Right kidney (tissue), 9 donors: ENCODE measurements at places on chromosomes 1 and 21.

DNA sequence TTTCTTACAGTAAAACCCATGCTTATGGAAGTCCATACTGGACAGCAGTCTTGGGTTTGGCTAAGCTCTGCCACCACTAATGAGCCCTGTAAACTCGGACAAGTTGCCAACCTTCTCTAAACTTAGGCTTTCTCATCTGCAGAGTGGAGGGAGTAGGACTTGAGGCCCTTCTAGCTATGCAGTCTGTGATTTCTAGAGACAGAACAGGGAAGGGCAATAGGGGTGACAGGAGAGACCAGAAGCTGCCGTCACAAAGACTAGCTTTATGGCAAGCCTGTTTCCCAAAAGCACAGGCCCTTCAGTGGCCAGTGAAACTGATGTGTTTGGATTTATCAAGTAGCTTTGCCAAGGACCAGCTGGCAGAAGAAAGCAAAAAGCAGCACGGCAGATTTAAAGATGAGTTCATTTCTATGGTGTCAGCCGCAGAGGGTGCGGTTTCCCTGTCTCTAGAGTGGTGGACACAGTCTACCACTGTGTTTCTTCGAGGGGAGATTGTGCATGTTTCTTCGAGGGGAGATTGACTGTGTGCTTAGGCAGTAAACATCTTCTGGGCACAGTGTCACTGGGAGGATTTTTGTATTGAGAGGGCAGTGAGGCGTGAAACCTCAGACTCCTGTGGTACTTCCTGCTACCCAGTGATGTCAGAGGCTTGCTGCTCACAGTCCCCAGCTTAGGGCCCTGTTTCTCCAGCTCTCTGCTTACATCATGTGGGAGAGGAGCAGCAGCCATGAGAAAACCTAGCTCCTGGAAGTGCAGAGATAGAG is 119.0 kb downstream of the ROR1 start:
- no peak for DNase-seq

- no peak for DNase-seq
Observed at GRCh38 chr1:55272994-55273393, 57.8 kb upstream of the USP24 start.

DNA sequence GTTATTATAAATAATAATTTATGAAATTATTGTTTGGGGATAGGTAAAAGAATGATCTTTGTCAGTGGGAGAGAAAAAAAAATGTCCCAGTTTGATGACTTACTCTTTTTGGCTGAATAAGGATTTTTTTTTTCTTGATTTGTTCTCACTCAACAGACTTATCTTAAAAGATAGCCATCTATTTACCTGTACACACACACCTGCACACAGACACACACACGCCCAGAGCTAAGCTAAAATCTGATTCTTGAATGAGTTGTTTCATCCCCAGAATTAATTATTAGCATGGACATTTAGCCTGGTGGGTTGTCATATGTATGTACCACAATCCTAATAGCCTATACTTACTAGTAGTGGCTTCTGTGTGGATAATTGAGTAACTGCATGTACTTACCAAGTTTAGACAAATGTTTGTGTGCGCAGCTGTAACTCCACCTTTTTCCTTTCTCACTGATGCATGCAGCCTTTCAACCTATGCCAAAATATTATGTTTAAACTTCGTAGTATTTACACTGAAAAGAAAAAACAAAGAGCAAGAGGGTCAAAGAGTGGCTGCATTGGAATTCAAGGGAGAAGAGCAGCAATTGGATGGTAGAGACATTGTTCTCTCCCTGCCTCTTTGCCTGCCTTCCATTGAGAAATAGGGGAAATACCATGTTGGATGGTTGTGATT is 174.3 kb downstream of the ADGRL2 start:
- no peak for DNase-seq

DNA sequence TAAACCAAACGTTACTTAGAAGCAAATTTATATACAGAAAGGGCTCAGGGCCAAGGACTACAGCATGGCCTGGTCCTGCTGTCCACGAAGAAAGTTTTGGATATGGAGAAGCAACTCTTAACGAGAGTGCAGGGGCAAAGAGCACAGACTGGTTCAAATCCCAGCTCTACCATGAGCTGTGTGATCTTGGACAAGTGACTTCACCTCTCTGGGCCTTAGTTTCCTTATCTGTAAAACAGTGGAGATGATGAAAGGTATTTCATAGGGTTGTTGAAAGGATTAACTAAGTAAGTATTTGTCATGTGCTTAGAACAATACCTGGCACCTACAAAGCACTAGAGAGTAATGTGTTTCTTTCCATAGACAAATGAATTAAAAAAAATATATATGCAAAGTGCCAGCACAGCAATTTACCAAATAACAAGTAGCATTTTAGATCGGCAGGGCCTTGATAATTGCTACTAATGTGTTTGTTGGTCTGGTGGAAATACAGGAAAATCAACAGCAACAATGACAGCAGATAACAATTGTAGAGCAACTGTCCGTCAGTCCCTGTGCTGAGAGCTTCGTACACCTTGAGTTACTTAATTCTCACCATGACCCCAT is 25.4 kb downstream of the TMCO4 start:
- no peak for DNase-seq

- no peak for DNase-seq
Observed at GRCh38 chr1:174114788-174115448, 44.4 kb upstream of the RABGAP1L start.

DNA sequence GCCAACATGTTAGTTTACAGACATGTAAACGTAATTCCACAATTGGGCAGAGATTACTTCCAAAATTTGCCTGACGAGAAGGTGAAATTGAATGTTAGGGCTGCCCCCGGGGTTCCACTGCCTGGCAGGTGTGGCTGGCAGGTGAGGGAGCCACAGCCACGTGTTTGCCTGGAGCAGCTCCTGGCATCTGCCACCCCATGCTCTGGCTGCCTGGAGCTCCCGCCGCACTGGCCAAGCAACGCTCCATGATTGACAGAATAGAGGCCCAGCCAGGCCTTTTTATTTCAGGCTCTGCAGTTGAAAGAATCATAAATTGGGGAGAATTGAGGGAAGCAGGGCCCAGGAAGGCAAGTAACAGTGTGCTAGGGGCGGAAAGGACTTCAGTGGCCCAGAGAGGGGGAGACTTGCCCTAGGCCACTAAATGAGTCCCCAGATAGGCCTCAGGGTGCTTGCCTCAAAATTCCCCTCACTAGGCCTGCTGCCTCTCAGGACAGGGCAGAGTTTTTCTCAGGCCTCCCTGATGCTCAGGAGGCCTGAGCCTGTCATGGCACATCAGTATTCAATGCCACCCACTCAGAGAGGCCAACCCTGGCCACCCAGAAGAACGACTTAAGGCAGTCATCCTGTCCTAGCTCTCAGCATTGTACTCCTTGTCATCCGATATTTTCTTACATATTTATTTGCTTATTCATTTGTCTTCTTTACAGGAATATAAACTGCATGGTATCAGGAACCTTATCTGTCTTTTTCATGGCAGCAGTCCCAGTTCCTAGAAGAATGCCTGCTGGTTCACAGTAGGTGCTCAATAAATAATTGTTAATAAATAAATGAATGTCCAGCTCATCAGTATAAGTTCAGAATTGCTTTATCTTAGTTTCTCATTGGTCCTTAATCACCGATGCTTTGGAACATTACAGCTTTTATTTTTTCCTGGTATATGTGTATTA is 16.6 kb upstream of the S1PR1 start:
- no peak for DNase-seq

GRCh38 chr21:33312121-33312520 is 12.6 kb upstream of the IFNAR1 start:
- no peak for DNase-seq

DNA sequence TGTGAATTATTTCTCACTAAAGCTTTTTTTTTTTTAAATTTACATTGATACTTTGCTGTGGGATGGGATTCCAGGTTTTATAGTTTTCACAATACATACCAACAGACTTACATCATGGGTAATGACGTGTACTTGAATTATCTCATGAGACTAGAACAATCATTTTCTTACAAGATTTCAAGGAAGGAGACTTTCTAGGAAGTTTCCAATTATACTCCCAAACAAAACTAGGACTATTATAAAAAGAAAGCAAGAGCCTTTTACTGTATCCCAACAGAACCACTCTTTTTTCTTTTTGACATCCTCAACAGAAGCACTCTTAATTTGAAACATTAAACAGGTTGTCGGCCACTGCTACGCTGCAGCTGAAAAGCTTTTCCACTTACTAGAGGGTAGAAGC is 48.7 kb downstream of the TESK2 start:
- no peak for DNase-seq

GRCh38 chr1:215160351-215160750 is 77.8 kb downstream of the KCNK2 start:
- no peak for DNase-seq

GRCh38 chr1:54361342-54361741 is 44.9 kb downstream of the SSBP3 start:
- no peak for DNase-seq

DNA sequence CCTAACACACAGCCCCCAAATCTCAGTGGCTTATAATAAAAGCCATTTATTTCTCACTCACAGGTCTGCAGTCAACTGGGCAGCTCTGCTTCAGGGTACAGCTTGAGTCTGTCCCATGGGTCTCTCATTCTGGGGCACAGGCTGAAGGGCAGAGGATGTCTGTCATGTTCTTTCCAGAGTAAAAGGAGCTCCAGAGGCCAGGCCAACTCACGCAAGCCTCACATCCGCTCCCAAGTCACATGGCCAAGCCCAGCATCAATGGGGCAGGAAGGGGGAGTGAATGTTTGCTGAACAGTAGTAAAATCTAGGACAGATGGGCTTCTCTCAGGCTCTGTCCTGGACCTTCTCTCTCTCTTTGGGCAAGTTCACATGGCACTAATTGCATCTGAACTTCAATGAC is 7.1 kb upstream of the SSBP3 start:
- DNase-seq = no peak

DNA sequence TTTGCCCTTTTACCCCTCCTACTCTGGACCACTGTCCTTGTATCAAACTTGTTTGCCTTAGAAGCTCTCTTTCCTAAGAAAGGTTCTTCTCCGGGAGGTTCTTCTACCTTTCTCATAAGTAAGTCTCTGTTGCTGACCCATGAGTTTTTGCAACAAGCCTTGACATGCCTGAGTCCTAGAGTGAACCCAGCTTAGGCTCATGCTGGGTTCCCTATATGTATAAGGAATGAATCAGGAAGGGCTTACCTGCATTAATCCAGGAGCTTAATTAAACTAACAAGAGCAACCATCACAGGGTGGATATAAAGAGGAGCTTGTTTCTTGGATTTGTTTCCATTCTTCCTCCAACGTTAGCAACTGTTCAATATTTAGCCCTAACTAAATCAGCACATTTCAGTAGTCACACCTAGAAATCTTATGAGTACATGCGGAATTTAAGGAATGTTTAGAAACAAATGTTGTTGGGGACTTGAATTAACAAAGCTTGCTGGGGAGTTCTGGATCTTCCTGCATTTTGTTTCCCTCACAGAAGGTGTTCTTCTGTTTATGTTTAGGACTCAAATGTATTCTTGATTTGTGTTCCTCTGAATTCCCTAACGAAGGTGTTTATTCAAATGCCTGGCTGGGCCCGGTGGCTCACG is 64.3 kb upstream of the RAB3GAP2 start:
- DNase-seq = no peak

GRCh38 chr1:233587958-233588799 is 25.7 kb upstream of the KCNK1 start:
- no peak for DNase-seq

DNA sequence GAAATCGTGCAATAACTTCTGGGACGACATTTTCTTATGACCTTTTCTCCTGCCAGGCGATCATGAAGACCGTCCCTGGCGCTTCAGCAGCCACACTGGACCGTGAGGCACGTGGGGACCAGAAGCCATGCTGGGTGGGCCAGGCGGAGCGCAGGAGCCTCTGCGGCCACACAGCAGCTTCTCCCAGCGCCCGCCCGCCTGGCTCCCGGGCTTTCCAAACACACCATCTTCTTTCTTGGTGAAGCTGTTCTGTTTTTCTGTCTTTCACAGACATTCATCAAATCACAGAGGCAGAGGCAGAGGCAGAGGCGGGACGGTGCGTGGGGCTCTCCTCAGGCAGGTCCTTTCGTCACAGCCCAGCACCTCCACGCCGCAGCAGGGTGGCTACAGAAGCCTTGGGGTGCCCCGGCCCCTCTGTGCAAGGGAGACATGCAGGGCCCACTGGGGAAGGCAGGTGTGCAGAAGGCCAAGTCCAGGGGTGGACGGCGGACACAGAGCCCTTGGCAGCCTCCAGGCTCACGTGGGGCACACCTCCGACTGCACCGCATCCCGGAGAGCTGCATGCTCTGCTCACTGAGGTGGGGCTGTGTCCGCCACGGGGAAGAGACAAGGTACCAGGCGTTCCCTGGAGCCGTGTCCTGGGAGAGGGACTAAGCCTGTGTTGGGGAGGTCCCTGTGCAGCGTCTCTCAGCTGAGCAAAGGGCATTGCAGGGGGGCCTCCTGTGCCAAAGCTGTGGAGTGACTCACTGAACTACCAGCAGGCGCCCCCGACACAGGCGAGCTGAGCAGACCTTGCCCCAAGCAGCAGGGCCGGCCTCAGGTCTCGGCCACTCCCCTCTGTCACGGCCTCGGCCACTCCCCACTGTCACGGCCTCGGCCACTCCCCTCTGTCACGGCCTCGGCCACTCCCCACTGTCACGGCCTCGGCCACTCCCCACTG is 2.6 kb upstream of the TMEM240 start:
- DNase-seq = no peak

DNA sequence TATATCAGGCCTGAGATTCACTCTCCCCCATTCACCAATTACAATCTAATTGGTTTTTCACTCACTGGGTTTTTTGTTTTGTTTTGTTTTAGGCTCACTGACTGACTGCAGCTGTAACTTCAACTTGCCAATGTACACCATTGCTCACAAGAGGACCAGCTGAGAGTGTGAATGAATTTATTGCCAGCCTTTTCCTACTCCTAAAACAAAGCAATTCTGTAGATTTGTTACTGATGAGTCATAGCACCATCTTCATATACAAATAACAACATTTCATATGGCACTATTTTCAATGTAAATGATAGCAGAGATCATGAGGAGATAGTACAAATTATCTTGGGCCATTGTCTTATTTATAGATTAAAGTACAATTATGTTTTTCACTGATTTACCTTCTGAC is 76.0 kb upstream of the DPYD start:
- no peak for DNase-seq

DNA sequence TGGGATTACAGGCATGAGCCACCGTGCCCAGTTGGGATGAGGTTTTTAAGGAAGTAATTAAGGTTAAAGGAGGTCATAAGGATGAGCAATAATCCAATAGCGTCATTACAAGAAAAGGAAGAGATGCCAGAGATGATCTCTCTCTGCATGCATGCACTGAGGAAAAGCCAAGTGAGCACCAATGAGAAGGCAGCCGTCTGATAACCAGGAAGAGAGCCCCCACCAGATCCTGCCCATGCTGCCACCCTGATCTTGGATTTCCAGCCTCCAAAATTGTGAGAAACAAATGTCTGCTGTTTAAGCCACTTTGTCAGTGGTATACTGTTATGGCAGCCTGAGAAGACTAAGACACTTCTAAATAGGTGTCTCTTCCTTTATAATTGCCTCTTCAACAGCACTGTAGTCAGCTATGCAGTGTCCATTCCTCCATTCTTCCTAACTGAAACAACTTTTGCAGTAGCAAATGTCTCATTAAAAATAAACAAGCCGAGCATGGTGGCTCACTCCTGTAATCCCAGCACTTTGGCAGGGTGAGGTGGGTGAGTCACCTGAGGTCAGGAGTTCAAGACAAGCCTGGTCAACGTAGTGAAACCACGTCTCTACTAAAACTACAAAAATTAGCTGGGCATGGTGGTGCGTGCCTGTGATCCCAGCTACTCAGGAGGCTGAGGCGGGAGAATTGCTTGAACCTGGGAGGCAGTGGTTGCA is 216.2 kb upstream of the RUNX1 start:
- no peak for DNase-seq
